ENCODE measurements at places on chromosomes 5 and 9. TPM values are rescaled to one million over a fixed set of nuclear protein-coding genes. Genes with fewer than 3 reads are reported as not detected.

KCNMB1 gene
- 12.8 TPM for total RNA-seq

PRELID1 gene
- total RNA-seq: 55.4 TPM

GRCh38 chr9:137311171-137311985, 9.3 kb upstream of the NRARP start:
- no peak for DNase-seq

GRCh38 chr9:97365634-97366033, 46.3 kb upstream of the TDRD7 start:
- no peak for DNase-seq

GRCh38 chr5:1797103-1797800, 2.4 kb downstream of the MRPL36 start:
- no peak for DNase-seq

Measured in umbilical cord (tissue), 2 donors.